Stimulated activated CD4-positive, alpha-beta T cell treated with anti-CD3 and anti-CD28 coated beads, Interleukin-4, amount 100 ng/mL, for 48 hours (primary cell): ENCODE measurements at places on chromosomes 12 and 14.

DNA sequence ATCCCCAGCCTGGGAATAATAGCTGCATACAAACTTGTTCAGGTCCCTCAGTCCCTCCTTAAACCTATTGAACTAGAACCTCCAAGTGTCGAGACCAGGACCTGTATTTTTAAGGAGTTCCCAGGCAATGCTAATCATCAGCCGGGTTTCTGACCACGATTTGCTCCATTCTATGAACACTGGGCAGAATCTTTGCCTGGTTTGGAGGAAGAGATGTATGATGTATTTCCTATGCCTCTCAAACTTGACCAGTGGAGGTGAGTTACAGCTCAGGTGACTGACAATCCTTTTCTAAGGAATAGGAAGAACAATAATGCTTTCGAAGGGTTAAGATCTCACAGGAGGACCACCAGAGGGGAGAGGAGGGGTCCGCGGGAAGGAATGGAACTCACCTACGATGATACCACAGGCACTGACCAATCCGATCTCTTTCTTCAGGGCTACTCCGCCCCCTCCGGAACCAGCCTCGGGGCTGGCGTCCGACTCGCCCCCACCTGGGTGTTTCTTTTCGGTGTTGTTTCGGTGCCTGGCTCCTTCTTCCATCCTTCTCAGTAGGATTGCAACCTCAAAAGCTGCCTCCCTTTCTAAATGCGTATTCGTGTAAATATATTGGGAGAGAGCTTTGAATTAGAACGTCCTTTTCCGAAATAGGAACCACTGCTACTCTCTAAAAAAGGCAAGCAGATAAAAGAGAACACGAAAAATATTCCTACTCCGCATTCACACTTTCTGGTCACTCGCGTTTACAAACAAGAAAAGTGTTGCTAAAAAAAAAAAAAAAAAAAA, 895 bp downstream of the SLC7A8 start:
- DNase-seq: peak; percentile 17

- no peak for DNase-seq
Measured at GRCh38 chr14:76227450-76228050, 75.8 kb downstream of the GPATCH2L start.

GRCh38 chr14:72781561-72782508, 112.1 kb downstream of the DPF3 start:
- DNase-seq: no peak

GRCh38 chr12:96034621-96035282, 635 bp downstream of the LTA4H start:
- DNase-seq: no peak

DNA sequence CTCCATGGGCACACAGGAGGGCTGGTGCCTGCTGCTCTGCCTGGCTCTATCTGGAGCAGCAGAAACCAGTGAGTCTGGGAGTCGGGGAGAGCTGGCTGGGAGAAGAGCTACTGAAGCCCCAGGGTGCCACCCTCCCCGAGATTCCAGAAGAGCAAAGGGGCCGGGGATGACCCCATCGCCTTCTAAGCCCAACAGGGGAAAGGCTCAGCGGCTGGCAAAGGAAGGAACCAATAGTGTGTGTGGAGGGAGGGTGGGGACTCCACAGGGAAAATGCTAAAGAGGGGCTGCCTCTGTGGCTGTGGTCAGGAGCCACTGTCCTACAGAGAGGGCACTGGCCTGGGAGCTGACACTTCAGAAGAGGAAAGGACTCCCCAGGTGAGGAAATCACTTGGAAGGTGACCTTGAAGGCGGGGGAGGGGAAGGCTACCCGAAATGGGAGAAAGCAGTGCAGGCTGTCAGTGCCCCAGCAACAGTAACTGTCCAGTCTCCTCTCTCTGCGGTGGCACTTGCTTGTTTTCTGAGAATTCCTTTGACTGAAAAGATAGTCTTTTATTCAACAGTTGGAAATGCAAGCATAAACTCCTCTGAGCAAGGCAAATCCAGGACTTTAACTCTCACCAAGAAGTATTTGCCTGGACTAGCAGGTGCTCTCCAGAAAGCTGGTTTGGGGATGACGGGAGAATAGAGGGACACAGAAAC, 552 bp downstream of the TAPBPL start:
- DNase-seq: no peak

- no peak for DNase-seq
Measured at GRCh38 chr14:105275267-105275946, 25.4 kb downstream of the BRF1 start.

DNA sequence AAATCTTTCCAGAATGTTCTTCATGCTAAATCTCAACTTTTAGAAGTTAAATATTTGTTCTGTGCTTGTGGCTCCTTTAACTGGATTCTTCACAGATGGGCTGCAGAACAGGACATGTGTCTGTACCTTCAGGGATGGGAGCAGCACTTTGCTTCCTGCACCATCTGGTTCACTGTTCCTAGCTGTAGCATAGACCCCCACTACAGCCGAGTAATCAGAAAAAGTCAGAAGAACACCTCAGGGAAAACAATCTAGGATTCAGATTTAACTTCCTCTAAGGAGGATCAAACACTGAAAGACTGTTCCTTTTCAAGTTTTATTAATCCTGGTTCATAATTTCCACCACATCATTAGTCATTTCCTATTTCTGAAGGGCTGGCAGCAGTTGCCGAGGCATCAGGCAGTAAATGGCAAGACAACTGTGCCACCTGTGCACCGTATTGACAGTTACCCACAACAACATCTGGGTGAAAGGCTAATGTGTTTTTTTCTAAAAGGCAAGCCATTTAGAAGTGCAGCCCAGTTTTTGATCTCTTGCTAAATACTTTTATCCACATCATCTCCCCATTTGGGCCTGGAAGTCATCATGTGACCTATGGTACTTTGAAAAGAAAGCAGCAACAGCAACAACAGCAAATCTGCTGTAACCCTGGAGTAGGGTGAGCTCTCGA, 212.8 kb upstream of the BMP4 start:
- DNase-seq: no peak

- DNase-seq: no peak
Measured at GRCh38 chr12:54678131-54678530, 30.0 kb upstream of the DCD start.

DNA sequence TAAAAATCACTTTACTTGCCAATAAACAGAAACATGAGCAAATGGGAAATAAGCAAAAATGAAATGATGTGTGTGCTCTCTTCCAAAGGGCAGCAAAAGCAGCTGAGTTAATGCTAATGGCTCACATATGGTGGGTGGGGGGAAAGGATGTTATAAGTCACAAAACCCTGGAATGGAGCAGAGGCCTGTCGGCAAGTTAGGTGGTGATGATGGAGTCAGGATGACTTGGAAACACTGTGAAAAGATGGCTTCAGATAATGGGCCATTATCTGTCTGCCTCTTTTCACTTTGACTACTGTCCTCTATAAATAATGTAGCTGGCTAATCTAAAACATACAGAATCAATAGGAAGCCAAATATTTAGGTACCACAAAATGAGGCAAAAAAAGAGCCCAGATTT, 228.7 kb downstream of the APAF1 start:
- DNase-seq: no peak

DNA sequence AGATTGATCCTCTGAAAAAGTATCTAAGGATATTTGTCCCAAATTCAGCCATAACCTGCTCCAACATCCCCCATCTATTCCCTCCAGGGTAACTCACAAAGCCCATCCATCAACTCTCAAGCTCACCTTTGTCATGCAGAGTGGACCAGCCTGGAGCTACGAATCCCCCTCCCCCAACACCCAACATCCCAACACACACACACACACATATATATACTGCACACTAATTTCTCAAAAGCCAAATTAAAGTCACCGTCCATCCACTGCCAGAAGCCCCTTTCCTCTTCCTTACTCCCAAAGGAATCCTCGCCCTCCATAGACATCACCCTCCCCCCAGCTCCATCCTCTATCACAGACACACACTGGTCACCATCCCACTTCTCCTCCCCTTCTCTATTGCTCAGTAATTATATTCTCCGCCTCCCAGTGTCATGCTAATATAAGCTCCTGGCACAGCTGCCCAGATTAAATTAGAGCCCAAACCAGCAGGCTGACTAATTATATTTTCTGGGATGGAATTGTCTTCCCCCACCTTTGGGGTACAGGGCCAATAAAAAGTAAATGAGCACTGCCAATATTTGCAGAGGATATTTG, 13.5 kb upstream of the TESPA1 start:
- DNase-seq: no peak

DNA sequence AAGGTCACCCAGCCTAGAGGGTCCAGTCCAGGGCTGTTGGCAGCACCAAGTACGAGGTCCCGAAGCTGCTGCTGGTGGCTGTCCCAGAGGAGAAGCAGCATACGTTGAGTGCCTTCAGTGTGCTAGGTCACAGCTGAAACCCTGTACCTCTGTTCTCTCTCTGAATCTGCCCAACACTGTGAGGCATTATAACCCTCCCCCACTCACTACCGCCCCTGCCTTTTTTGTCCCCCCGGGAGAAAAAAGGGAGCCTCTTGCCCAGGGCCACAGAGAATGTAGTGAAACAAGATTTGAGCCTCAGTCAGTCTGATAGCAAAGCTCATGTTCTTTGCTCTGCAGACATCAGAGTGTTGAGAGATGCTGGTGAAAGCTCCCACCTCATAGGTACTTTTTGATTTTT, 53.4 kb downstream of the PPP2R5C start:
- no peak for DNase-seq

DNA sequence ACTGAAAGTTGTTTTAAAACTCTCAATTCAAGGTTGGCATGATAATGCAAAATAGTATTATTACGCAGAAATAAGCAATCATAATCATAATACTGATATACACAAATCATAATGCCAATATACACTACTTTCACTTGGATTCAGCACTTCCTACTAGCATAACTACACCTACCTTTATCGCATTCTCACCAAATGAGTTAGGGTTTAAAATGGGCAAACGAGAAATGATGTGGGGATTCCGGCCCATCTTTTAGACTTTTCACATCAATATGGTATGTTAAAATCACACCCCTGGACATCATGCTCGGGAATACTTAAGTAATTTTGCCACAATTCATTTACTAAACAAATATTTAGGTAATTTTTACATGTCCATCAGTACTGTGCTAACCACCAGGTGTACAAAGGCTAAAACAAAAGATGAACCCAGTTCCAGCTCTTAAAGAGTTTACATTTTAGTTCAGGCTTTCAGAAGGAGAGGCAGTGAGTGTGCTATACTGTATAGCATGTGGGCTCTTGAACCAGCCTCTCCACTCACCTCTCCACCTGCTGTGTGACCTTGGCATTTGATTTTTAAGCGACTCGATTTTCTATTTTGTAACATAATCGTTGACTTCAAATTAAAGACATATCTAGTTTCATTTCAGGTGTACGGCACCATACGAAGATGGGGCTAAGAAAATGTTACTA, 1.1 kb upstream of the USP15 start:
- no peak for DNase-seq

GRCh38 chr14:105305345-105305744, 4.5 kb upstream of the BRF1 start:
- DNase-seq: no peak

DNA sequence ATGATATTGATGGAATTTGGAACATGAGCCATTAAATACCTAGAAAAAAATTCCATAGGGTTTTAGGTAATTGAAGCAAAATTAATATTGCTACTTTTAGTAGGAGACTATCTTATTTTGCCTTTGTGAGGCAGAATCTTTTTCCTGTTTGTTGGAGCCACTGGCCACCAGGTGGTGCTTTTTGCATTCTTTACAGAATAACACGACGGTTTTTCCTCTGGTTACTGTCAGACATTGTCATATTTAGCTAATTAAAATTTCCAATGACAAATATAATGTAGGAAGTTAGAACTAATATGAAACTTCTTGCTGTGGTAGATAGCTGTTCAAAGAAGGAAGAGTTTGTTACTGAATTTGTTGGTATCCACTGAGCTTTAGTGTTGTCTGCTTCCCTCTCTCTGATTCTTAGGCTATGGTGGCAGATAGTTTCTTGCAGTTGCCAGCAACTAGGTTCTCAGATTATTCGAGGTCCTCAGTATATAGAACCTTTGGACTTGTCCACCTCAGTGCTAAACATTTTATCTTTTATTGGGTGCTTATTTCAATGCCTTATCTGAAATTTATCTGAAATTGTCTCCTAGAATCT, 25.7 kb downstream of the RAB21 start:
- DNase-seq: peak; percentile 18

DNA sequence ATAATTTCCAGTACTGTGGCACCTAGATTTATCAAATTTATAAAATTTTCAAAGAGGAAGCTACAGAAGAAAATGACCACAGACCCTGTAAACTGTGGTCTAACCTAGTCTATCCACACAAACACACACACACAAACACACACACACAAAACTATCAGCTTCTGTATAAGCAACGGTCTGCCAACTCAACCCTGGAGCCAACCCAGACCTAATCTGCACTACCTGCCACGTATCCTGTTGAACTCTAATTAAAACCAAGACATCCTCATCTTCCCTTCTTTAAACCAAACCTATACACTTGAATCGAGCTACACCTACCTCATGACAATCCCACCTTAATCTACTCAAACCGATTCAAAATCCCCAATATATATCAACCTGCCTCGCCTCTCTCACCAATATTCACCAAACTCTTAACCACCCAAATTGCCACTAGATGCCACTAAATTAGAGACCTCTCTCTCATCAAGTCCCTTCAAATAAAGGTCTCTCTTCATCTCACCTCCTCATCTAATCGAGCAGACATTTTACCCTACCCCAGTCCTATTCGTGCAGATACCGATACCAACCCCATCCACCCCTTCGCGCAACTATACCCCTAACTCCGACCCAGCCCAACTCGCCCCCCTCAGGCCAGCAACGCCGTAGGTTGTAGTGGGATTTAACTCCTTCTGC, 808 bp downstream of the ACIN1 start:
- no peak for DNase-seq

DNA sequence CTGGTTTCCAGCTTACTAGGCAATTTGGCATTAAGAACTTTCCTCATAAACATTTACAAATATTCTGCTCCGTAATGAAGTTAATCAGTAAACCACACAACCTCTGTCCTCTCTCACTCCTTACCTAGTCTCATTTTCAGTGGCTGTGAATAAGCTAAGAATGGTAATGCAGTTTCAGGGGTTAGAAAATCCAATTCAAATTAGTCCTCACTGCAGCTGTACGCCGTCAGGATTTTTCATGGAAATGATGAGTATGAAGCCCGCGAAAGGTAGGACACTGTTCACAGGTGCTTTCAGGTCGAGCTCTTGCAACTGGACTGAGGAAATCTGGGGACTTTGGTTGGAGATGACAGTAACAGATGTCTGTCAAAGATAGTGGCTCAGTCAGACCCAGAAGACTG, 29.6 kb downstream of the NR1H4 start:
- DNase-seq: no peak

- no peak for DNase-seq
Measured at GRCh38 chr14:33510063-33510481, 440.8 kb downstream of the EGLN3 start.

GRCh38 chr14:32259368-32260013, 56.4 kb upstream of the RNU6-8 start:
- no peak for DNase-seq

- DNase-seq: no peak
Measured at GRCh38 chr12:109726511-109727038, 12.9 kb downstream of the FAM222A start.
